ENCODE measurements at places on chromosomes 4 and X. TPM values are rescaled to one million over a fixed set of nuclear protein-coding genes. Genes with fewer than 3 reads are reported as not detected.

Gene TMSB15C
- 6.8 TPM for total RNA-seq

Gene MAP7D2
- 0.60 TPM for total RNA-seq

Gene ZCCHC12
- 1.1 TPM for total RNA-seq

Gene DCAF8L2
- total RNA-seq = not detected

Gene JCHAIN
- total RNA-seq = 1.9 TPM

Gene GPR173
- 0.61 TPM for total RNA-seq

Gene ATOH1
- total RNA-seq = not detected

Gene USP9X
- 92.3 TPM for total RNA-seq

Gene BEX2
- total RNA-seq = 35.9 TPM

Gene EXOC1L
- total RNA-seq = not detected

Gene F8A3
- 13.1 TPM for total RNA-seq

Gene SPANXB1
- total RNA-seq = not detected

Gene GPAT3
- total RNA-seq = 0.55 TPM

Gene TFDP3
- total RNA-seq = not detected

Gene TMPRSS11A
- not detected for total RNA-seq

Gene NOX1
- not detected for total RNA-seq

Gene DACH2
- total RNA-seq = not detected

Gene GPR50
- total RNA-seq = not detected

Gene POU3F4
- not detected for total RNA-seq

Gene GAB3
- 6.2 TPM for total RNA-seq

Gene CT45A2
- not detected for total RNA-seq

Gene CXCL10
- total RNA-seq = 0.28 TPM

Gene PPP1R2C
- not detected for total RNA-seq

Gene ARHGAP6
- total RNA-seq = 3.0 TPM

Gene FAM13A
- total RNA-seq = 43.9 TPM

Gene OTUD5
- 67.8 TPM for total RNA-seq

Gene ASMT
- total RNA-seq = 0.43 TPM

Gene TCEAL3
- total RNA-seq = 41.0 TPM

Gene OTUD4
- total RNA-seq = 14.4 TPM

All from adrenal gland (tissue), 19 donors.